NCI-H82 (cell line): ENCODE measurements at places on chromosomes 11 and 22.
A peak's percentile ranks its signal among the peaks of the same experiment; 100 is the strongest.

DNA sequence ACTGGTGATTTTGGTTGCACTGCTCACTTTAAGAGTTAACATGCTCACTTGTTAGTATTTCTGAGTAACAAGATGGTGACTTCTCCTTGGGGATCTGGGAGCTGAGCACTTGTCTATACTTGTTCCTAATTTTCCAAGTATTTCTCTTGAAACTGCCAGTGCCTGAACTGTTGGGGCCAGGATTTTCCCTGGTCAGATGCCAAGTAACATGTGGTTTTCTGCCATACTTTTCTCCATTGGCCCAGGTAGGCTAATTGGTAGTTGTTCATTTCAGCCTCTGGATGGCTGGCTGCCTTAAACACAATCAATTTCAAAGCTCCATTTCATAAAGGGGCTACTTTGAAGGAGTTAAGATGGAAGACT is 35.0 kb downstream of the RNF141 start:
- DNase-seq = no peak

GRCh38 chr11:69497221-69497787 is 15.8 kb downstream of the LINC01488 start:
- no peak for DNase-seq

DNA sequence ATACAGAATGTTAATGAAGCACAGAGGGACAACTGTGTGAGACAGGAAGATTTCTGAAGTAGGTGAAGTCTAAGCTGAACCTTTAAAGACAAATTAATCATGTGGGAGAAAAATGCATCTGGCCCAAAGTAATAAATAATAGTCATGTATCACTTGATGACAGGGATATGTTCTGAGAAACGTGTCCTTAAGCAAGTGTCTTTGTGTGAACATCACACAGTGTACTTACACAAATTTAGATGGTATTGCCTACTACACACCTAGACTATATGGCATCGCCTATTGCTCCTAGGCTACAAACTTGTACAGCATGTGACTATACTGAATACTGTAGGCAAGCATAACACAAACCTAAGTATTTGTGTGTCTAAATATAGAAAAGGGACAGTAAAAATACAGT is 112.6 kb downstream of the APOL5 start:
- DNase-seq = no peak

DNA sequence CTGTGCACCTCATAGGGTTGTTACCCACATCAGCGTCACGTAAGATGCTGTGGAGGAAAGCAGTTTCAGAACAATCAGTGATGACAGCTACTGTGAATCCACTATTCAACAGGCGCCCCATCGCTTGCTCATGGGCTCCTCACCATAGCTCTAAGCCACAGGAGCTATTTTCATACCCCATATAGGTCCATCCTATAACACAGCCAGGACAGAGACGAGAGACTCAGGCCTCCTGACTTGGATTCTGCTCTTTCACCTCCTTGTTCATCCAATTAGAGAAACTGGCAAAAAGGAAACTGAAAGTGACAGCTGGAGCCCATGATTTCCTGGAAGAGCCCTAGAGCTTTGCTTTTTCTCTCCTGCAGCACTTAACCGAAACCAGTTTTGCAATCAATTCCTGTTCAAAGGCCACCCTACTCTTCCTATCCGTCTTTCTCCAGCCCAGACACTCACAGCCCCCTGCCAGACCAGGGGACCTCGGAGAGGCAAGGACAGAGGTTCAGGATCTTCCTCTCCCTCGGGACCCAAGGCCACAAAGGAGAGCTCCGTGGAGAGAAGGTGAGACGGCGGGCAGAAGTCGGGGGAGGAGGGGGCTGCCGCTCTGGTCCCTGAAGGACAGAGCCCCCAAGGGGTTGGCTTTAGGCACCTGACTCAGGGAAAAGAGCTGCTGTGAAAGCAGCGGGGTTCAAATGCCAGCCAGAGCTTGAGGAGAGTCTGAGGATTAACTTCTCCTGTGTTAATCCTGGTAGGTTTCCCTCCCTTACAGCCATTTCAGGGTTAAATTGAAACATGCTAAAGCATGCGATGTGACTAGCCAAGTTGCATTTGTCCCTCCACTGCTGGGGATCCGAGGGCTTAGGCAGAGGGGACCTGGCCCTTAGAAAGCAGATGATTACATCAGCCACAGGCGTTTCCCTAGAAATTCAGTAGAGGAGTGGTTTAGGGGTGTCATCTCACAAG is at the start of gene APOL6:
TSS of gene APOL6 (plus strand) at position 381 of the 960 bp plus-strand sequence. CDS start 7,980 bp downstream, outside the sequence.
- peak; percentile 80 for DNase-seq
